ENCODE measurements at places on chromosomes 11 and 22.

DNA sequence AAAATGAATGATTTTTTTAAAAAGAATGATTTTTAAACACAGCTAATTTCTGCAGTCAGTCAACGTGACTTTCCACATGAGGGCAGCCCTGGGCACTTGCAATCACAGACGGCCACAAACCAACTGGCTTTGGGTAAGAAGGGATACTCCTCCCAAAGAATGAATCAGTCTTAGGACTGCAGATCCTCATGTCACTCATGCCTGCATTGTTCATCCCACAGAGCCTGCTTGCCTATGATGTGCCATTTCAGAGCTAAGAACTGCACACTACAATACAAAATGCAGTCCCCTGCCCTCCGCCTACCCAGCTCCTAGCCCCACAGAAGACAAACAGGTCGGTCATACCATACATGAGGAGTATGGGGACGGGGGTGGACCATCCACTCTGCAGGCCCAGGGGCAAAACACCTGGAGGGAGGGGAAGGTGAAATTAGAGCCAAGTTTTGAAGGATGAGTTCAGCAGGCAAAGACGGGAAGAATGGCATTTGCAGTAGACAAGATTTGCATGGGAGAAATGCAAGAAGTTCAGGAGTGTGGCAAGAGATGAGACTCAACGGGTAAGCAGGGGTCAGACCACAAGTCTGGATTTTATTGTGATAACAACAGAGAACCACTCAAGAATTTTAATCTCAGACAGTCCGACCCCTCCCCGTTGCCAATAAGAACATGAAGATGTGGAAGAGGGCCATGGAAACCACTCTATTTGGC is 24.7 kb downstream of the PACSIN2 start:
- DNase-seq = no peak

- no peak for DNase-seq
Measured at GRCh38 chr11:87878373-87878825, 296.8 kb downstream of the RAB38 start.

- no peak for DNase-seq
Measured at GRCh38 chr11:46388619-46389449, 2.7 kb downstream of the CHRM4 start.

- DNase-seq = no peak
Measured at GRCh38 chr11:111602865-111603610, 789 bp downstream of the SIK2 start.

DNA sequence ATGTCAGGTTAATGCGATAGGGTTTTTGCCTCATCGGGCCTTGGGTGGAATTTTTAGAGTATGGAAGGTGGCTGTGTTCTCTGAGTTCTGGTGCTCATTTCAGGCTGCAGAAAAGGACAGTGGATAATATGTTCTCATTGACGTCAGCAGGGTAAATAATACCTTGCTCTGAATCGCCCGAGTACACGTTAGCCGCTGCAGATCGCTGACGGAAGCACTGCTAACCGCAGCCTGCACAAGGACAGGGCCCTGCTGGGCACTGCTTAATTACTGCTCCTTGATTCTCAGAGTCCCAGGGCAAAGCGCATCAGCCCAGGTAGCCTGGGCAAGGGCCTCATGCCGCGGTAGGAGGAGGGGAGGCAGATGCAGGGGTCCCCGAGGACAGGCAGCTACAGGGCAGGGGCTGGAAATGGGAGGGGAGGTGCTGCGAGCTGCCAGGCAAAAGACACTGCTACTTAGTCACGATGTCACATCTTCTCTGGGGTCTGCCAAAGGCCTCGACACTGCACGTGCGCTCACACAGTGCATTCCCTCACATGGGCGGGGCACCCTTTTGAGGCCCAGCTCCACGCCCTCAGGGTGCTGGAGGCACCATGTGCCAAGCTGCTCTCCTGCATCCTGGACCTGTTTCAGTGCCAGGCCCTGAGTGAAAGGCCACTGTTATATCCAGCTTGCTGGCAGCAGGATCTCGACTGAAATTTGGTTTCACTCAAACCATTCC is 35.2 kb downstream of the PPP2R1B start:
- no peak for DNase-seq

GRCh38 chr11:58495906-58496305 is 12.0 kb downstream of the OR5B21 start:
- no peak for DNase-seq

GRCh38 chr22:46974631-46975585 is 212.5 kb downstream of the TBC1D22A start:
- no peak for DNase-seq

DNA sequence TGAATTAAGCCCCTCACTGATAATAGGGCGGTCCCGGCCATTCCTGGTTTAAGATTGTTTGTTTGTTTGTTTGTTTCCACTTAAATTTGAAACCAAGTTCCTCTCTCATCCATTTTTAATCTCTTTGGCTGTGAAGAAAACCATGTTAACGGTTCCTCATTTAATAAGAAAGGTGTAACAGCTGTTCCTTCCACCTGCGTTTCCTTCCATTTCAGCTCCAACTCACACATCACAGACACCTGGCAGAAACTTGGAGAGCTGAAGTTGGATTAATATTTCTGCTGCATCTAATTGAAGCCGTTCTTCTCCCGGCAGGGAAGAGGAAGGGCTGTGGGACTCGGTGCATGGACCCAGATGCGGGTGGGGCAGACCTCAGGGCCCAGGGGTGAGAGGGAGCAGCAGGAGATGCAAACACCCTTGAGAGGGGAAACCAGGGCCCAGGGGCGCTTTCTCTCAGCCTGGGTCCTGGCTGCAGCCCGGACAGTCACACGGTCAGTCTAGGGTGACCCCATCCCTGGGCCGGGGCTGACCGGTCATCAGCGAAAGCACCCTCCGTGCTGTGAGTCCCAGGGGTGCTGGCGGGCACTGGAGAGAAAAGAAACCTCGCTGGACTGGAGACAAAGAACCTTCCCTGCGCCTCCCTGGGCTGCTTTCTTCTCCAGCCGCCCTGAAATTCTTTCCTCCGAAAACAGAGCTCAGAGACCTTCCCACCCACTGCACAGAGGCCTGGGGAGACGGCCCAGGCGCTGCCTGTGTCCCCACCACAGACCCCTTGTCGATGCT is 242.0 kb downstream of the BRD1 start:
- no peak for DNase-seq

DNA sequence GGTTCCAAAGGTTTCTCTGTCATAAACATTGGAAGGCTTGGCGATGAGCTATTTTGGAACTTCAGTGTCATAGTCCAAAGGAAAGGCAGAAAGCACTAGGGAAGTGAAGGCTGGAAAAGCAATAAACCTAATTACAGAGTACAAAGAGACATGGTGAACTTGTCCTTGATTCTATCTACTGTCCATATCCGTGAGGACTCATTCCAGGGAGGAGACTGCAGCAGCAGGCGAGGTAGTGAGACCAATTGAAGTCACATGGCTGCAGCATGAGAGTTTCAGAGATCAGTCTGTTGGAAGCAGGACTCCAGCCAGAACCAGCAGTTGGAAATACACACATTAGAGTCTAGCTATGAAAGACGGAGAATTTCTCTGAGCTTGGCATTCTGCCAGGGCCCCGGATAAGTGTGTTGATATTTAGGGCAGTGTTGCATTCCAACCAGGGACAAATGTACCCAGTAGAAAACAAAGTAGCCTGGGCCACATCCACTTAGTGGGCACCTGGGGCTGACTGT is 54.1 kb upstream of the ARHGAP42 start:
- DNase-seq = no peak

DNA sequence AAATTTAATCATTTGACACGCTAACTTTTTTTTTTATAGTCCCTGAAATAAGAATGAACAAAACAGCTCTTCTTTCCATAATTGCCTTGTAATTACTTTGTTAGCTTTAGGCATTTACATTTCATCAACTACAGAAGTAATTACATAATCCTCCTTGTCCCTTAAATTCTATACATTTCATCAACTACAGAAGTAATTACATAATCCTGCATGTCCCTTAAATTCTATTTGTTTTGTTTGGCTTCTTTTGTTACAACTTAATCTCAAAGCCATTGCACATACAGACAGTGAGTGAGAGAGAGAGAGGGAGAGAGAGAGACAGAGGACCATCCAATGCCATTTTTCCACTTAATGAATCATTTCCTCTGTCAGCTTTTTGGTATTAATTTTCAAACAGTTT is 873.2 kb downstream of the METTL15 start:
- DNase-seq = no peak

DNA sequence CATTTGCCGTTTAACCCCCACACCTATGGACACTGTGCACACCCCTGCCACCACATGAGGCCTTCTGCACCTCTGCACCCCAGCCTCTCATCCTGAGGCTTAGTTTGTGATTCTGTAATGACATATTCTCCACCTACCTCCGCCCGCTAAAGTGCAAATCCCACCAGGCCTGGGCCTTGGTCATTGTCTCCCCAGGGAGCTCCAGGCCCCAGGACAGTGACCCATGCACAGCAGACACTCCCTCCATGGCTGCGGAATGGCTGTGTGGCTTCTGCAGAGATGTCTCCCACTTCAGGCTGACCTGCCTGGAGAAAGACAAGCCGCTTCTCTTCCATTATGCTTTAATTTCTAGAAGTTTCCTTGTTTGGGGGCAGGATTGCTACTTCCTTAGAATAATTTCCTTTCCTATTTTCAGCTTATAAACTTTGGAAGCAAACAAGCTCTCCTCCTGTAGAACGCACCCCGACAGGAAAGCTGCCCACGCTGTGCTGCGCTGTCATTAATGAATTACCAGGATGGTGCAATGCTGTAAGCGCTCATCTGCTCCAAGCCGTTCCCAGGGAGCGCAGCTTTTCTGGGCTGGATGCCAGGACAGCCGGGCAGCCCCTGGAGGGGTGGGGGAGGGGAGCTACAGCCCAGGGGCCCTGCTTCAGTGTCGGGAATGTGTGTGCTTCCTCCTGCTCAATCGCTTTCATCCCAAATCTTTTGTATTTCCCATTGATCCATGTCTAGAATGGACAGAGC is 618.0 kb downstream of the BRD1 start:
- no peak for DNase-seq

GRCh38 chr11:111097191-111097590 is 148.3 kb upstream of the POU2AF2 start:
- no peak for DNase-seq

GRCh38 chr22:22229683-22230420 is 14.7 kb upstream of the VPREB1 start:
- no peak for DNase-seq

- no peak for DNase-seq
Measured at GRCh38 chr22:37907036-37907954, 1.2 kb downstream of the MICALL1 start.

DNA sequence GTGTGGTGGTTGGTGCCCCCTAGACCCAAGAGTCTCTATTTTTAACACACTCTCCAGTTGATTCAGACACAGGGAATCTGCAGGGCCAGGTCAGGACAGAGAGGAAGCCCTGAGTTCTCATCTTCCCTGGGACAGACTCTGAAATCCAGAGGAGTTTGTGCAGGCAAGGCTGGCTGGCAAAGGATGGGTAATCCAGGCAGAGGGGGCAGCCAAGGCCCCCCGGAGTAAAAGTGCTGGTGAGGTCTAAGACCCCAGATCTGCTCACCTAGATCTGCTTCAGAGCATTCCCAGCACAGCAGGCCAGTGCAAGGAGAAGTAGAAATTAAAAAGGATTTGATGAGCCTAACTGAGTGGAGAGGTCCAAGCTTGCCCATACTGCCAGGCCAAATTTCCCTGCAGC is 40.6 kb upstream of the MN1 start:
- no peak for DNase-seq

DNA sequence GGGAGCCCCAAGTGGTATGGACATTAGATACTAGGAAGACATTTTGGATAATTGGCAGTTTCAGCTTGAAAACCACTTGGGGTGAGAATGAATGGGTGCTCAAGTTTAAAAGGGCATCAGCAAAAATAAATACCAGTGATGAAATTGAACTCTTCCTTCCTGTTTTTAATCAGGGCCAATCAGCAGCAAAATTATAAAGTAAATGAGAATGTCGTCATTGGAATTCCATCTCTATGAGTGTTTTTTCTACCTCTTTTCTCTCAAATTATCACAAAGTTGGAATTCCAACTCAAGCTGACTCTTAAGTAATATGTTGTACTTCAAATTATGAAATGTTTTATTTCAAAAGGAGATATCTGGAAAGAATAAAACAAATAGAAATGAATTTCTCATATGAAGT is 730.6 kb downstream of the METTL15 start:
- no peak for DNase-seq

- no peak for DNase-seq
Measured at GRCh38 chr22:37053310-37054055, 1.9 kb downstream of the KCTD17 start.

DNA sequence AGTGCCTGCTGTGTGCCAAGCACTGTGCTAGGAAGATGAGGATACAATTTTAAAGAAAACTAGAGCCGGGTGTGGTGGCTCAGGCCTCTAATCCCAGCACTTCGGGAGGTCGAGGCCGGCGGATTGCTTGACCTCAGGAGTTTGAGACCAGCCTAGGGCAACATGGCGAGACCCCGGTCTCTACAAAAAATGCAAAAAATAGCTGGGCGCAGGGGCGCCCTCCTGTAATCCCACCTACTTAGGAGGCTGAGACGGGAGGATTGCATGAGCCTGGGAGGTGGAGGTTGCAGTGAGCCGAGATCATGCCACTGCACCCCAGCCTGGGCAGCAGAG is 8.3 kb downstream of the TPBGL start:
- no peak for DNase-seq

DNA sequence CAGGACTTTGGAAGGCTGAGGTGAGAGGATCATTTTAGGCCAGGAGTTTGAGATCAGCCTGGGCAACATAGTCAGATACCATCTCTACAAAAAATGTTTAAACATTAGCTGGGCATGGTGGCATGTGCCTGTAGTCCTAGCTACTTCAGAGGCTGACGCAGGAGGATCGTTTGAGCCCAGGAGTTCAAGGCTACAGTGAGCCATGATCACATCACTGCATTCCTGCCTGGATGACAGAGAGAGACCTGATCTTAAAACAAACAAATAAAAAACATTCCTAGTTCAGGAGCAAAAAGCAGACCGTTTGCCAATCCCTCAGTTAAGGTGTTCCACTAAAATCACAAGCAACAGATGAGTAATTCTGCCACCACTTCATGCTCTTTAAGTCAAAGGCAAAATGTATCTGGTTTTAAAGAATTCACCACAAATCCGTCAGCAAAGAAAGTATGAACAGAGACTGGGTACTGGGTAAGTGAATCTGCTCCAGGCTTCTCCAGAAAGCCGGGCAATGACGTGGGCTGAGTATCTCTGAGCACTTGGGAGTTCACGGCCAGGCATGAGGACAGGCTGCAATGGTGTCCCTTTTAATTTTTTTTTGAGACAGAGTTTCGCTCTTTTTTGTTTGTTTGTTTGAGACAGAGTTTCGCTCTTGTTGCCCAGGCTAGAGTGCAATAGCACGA is 19.5 kb downstream of the CLTCL1 start:
- DNase-seq = no peak

DNA sequence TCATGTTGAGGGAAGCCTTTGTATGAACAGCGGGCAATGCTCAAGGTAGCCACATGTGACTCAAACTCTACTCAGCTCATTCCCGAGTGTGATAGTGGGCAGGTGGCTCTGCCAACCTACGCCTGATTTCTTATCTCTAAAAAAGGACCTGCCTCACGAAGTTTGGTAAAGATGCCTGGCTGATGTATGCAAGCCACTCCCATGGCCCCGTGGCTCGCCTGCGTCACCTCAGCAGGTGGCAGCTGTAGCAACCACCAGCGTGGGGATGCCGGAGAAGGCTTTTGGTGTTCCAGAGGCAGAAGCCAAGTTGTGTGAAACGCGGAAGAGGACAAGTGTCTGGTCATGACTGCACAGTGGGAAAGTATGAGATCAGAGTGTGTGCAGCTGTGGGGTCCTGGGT is 5.4 kb downstream of the FADS2 start:
- no peak for DNase-seq

GRCh38 chr11:118380571-118380970 is 20.8 kb upstream of the ATP5MG start:
- no peak for DNase-seq
